Osteoblast (primary cell): ENCODE measurements at places on chromosomes 3 and 15.

DNA sequence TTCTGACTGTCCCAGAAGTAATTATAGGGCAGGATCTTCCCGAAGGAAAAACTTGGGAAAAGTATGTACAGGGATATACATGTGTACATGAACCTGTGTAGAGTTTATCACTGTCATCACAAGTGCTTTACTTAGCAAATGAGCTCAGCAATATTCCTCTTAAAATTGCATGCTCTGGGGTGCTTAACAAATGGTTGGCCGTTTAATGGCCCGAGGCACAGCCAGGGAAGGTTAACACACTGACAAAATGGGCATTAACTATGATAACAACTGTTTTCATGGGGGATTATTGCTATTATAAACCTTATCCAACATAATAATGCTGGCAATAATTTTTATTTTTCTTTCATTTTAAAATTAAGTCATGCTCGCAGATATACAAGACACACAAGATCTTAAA, 459.3 kb downstream of the TUSC7 start:
- no peak for DNase-seq

GRCh38 chr3:119880966-119881365, 99.1 kb downstream of the NR1I2 start:
- DNase-seq = no peak

DNA sequence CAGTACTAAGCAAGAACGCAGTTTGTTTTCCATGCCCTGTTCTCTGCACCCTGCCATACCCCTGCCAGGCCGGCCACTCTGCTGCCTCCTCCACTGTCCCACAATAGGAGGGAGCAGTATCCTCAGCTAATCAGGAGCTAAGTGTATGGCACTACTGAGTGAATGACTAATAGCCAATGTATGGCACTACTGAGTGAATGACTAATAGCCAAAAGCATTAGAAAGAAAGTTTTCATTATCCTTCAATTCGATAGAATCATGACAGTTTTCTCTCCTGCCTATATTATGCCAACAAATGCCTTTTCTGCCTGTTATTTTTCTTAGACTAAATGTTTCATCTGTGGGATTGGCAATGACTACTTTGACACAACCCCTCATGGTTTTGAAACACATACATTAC, 107.5 kb upstream of the CHRM5 start:
- peak; percentile 80 for DNase-seq

DNA sequence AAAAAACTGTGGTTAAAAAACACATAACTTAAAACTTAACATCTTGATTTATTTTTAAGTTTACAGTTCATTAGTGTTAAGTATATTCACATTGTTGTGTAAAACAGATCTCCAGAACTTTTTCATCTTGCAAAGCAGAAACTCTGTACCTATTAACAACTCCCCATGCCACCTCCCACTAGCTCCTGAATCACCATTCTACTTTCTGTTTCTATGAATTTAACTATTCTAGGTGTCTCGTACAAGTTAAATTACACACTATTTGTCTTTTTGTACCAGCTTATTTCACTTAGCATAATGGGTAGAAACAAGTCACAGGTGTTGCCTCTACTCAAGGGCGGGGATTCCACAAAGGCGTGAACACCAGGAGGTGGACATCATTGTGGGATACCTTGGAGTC, 43.2 kb downstream of the CRTC3 start:
- no peak for DNase-seq

DNA sequence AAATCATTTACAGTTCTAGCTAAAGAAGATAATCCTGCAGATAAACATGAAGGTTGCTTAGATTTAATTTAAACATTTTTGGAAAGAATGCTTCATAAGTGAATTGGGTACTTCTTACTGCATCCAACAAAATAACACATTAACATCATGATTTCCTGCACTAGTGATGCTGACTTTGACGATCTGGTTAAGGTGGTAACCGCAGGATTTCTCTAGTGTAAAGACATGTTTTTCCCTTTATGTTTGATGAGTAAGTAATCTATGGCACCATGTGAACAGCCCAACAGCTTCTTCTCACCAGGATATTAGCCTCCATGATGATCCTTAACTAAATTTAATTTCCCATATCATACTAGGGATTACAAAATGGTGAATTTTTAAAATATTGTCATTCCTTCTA, 14.1 kb downstream of the SPPL2A start:
- no peak for DNase-seq

DNA sequence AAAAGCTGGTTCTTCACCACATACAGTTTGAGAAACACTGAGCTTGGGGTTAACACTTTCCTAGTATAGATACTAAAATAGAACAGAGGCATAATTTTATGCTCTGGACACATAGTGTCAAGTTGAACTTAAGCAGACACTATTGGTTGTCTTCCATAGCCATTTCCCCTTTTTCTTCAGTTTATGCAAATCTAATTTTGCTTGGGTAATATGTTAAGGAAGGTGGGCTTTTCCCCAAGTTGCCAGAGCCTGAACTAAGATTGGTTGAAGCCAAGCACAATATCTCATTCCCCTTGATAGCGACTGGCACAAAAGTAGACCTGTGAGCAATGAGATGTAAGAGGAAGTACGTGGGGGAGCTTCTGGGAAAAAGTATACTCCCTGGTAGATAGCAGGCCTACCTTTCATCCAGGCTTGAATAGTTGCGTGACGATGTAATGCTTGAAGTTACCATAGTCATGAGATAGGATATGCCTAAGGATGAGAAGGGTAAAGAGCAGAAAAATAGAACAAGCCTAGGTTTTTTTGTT, 4.5 kb upstream of the POPDC2 start:
- DNase-seq = no peak

DNA sequence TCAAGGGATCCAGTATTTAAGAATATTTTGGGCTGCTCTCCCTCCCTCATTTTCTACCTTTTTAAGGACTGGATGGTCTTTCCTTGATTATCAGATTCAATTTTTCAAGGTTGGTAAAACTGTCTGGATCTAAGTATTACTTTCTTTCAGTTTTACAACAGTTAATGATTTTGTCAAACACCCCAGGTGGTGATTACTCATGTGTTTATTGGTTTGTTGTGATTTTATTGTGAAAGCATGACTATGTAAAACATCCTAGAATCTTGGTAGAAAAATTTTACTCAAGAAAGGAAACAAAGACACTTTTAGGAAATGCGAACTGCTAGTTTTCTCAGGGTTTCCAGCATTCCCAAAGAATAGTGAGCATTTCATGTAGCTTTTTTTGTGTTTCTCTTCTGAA, 7.3 kb downstream of the GTF2E1 start:
- DNase-seq = no peak

DNA sequence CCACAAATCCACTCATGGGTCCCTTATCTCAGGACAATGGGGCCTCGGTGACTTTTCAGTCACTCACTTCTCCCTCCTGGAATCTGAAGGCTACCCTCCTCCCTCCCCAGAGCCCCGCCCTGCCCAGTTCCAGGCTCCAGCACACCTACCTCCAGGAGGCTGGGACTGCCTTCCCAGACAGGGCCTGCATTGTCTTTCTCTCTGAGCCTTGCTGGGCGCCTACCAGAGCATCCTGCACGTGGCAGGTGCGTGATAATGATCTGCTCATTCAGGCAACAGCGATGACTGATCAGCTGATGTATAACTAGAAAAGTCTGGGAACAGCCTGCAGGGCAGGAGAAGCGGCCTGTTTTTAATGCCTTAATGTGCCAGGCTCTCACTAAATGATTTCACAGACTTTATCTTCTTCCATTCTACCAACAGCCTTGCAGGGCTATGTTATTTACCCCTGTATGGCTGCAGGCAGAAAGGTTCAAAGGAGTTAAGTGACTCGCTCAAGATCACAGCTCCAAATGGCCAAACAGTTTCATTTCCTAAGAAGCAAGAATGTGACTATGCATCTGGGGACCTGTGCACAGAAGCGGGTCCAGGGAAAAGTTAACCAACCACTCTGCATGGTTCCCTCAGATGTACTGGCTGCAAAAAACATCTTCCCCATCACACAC, 6.3 kb downstream of the ADAMTS17 start:
- DNase-seq = no peak

DNA sequence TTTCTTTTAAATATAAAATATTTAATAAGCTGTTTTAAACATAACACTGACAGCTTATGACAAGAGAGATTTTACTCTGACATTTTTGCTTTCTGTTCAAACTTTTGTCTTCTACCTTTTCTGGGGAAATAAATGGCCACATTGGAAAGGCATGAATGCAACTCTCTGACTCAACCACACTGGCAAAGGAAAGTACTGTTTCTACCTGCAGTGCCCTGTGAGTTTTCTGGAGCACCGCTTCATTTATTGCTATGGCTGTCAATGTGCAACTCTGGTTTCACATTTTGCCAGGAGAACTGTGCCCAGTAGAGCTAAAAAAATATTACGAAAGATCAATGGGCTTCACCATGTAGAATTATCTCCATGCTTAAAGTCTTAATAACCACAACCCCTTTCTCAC, 15.1 kb downstream of the PDZRN3 start:
- no peak for DNase-seq
